T1000 (cell line): ENCODE measurements at places on chromosomes 5 and 9.

- no peak for DNase-seq
Observed at GRCh38 chr5:107415762-107416161, 255.0 kb downstream of the EFNA5 start.

DNA sequence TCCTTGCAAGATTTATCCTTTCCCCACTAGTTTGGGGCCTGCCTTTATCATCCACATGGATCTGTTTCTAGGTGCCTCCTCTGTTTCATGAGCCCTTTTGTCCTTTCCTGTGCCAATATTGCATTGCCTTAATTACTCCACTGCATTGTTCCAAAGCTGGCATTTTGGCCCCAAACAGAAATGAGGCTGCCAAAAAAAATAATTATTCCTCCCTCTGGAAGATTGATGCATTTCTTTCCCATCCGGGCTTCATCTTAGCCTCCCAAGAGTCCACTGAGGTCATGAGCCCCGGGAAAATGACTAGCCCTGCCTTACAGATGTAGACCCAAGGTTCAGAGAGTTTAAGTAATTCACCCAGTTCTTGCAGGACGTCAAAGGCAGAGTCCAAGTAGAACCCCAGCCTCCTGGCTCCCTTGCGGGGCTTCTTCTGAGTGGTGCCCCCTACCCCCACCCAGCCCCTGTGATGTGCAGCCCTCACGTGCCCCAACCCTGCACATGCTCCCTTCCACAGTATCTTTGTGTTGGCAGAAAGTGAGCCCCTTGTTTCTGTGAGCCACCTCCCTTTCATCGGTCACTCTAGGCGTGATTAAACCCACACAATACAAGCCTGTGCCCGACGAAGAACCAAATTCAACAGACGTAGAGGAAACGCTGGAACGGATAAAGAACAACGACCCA lies 62.1 kb downstream of the TMOD1 start:
- DNase-seq = no peak

GRCh38 chr5:36613771-36614656 lies 7.6 kb downstream of the SLC1A3 start:
- DNase-seq = no peak

DNA sequence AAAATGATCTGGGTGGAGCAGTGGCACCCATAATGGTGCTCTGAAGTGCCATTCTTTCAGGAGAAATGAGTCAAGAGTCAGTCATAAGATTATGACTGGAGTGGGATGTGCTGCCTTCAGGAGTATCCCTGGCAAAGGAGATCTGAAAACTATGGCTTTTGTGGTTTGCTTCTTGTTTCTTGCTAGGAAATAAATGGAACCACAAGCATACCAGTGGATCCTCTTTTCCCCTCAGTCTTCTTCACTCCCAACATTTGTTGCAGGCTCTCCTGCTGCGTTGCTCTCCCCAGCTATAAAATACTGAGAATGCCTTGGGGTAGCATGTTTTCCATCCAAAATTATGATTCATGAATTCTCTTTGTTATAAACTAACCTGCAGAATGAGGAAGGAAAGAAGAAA lies 199.1 kb downstream of the NNT start:
- DNase-seq = peak; percentile 21

DNA sequence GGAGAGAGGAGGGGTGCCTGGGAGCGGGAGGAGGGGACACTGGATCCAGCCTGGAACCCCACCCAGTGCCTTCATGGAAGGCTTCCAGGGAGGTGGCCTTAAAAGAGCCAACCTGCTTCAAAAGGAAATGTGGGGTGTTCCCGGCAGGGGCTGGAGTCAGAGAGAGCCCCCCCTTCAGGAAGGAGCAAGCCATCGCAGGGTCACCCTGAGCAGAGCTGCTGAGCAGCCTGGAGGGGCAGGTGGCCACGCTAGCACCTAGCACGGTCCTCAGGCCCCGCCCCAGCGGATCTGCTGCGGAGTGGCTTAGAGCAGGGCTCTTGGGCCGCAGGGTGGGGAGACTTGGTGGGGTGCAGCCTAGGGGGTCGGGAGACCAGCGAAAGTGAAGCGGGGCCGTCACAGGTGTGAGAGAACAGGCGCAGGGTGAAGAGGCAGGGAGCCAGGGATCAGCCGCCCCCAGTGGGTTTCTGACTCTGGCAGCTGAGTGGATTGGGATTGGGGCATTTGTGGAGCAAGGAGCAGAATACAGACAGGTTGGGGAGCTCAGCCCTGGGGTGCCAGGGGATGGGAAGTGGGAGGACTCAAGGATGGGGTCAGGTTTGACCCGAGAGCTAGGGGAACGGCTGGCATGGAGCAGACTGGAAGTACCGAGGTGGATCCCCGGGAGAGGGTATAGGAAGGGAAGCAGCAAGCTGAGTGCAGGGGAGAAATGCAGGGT lies 1.5 kb downstream of the LCN2 start:
- DNase-seq = no peak

DNA sequence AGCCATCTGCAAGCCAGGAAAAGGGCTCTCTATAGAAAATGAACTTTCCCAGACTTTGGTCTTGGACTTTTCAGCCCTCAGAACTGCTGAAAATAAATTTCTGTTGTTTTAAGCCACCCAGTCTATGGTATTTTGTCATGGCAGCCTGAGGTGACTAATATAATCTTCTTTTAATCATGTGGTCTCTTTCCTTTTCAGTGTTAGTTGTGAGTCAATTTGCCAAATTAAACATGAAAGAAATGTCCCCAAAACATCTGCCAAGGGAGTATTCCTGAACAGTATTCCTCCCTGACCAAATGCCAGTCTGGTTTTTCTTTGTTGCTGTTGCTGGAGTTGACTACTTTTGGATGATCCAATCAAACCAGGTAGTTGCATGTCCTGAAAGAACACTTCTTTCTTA lies 4.7 kb upstream of the YTHDC2 start:
- no peak for DNase-seq

DNA sequence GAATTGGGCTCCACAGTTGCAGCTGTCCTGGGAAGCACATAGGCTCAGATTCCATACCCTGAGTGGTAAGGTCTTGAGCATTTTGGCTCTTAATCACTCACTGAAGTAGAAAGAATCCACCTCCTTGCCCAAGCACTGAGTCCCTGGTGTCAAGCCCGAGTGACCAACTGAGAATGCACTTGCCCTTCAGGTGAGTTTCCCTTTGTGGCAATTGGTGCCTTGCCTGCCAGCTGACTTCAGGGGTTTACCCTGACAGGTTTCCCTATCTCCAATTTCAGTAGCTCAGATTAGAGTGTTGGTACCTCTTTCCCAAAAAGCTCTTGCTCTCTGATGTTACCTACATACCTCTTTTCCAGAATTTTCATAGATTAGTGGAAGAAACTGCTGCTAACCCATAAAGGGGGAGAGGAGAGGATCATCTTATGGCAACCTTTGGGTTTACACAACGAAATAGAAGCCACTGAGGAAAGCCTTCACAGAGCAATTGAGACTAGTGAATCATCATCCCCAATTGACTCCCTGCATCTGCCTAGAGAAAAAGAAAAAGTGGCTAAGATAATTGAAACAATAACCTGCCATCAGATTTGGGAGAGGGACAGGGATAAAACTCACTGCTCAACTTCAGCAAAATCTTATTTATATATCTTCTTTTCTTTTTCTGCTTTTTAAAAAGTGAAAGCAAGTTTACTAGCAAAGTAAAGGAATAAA lies 48.6 kb downstream of the CCL28 start:
- DNase-seq = no peak

- DNase-seq = no peak
Observed at GRCh38 chr5:102670224-102670836, 84.8 kb upstream of the PAM start.

DNA sequence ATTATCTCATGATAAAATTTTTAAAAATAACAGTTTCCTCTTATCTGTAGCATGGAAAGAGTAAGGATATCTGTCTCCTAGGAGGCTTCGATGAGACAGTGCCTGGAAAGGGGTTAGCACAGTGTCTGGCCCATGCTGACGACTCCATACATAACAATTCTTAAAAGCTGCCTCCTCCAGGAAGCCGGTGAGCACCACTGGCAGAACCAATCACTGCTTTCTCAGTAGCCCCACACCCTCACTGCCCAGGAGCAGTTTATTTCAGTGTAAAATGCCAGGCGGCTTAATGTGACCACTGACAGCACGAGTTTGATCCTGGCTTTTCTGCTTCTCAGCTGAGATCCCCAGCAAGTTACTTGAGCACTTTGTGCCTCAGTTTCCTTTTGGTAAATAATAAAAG lies 1.2 kb upstream of the NIPAL4 start:
- DNase-seq = no peak
